ENCODE measurements at places on chromosomes 7 and 10.

DNA sequence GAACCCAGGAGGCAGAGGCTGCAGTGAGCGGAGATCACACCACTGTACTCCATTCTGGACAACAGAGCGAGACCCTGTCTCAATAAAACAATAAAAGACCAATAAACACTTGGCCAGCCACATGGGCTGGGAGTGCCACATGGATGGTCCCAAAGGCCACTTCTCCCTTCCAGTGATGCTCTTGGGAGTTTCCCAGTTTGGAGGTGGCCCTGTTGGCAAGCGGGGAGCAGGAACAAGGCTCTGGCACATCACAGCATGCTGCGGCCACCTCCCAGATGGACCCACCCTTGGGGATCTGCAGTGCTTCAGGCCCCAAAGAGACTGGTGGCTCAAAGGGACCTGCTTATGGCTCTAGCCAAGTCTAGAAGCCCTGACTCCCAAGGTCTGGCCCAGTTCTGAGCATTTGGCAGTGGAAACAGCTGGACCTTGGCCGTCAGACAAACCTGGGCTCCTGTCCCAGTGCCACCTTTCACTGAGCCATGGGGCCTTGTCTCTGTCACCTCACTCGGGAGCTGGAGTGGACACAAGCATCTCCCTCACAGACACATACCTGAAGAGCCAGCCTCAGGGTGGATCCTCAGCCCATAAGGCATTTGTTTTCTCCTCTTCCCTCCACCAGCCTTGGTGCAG is 91.7 kb downstream of the COL13A1 start:
- DNase-seq = no peak

- DNase-seq = no peak
Measured at GRCh38 chr7:136061433-136061832, 84.3 kb upstream of the MTPN start.

GRCh38 chr10:12391206-12391605 is 41.9 kb downstream of the CAMK1D start:
- peak; percentile 26 for DNase-seq

- no peak for DNase-seq
Measured at GRCh38 chr7:69651101-69651590, 52.9 kb downstream of the AUTS2 start.

DNA sequence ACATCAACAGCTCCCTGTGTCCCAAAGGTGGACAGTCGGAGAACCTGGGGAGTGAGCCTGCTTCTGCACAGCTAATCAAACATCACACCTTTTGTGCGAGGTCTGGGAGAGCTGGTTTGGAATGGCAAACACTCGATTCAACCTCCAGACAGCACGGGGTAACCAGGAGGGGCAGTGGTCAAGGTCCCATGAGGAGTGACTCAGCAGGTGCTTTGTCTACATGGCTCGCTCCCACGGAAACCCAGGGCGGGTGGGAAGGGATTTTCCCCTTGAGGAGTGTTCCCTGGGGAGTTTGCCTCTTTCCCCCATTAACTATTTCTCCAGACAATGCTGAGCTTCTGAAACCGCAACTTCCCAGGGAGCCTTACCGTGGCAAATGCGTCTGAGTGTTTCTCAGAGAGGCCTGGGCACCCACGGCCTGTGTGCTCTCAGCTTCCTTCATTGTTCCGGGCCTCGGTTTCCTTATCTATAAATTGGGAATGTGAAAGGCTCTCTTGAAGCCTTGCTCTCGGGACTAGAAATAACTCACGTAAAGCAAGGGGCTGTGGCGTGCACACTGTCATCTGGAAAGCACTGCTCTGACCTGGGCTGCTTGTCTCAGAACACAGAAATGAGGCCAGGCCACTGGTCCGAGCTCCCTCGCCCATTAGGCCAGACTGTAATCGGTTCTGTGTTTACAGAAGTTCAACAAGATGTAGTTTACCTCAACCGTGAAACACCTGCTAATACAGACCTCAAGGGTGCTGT is 14.0 kb upstream of the GTPBP4 start:
- no peak for DNase-seq

- peak; percentile 52 for DNase-seq
Measured at GRCh38 chr10:4125776-4126175, 340.8 kb upstream of the KLF6 start.

DNA sequence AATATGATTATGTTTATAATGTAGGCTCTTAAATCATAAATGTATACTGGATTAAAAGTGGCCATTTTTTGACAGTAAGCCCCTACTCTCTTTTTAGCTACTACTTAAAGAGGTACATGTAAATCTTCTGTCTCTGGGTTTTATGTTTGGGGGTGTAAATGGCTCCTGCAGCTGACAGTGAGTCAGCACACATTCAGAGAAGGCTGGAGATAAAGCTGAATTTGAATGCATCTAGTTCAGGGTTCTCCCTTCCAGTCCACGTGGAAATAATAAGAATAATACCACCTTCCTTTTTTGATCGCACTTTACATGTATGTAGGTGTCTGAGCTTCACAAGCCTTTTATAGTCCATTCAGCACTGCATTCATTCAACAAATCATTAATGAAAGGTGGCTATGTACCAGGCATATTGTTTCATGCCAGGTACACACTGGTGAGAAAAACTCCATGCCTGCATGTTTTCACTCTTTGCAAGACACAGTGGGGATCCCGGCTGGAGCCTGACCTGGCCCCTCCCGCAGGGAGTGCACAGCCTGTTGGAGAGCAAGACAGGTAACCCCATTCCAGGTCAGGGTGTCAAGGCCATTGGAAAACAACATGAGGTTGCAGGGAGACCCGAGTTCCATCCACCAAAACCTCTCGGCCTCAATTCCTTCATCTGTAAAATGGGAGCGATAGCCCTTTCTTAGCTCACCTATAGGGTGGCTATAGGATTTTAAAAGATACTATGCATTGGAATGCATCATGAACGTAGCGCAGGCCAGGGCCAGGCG is 107.5 kb upstream of the ANLN start:
- no peak for DNase-seq

GRCh38 chr7:121304102-121304658 is 24.6 kb upstream of the WNT16 start:
- no peak for DNase-seq

GRCh38 chr10:33661580-33662336 is 327.3 kb upstream of the NRP1 start:
- DNase-seq = peak; percentile 72

- DNase-seq = no peak
Measured at GRCh38 chr10:133442191-133442966, 11.4 kb upstream of the SCART1 start.

GRCh38 chr7:47119261-47119865 is 462.5 kb downstream of the TNS3 start:
- no peak for DNase-seq

DNA sequence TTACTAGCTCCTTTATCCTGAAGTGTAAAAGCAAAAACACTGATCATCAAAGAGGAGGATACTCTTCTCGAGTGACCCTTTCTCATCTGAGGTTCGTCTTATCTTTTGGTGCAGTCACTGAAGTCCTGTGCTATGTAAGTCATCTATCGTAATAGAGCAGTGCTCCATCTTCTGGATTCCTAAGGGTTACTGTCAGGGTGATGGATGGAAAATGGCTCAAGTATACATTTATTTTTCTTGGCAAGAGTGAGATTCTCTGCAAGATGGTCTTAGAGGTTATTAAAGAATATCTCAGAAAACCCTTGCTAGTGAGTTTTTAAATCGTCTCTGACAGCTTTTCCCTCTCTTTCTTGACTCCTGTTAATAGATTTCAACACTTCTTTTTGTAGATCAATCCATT is 12.4 kb downstream of the PRKG1 start:
- DNase-seq = peak; percentile 34

GRCh38 chr7:6651851-6652445 is 14.8 kb downstream of the ZNF316 start:
- no peak for DNase-seq

DNA sequence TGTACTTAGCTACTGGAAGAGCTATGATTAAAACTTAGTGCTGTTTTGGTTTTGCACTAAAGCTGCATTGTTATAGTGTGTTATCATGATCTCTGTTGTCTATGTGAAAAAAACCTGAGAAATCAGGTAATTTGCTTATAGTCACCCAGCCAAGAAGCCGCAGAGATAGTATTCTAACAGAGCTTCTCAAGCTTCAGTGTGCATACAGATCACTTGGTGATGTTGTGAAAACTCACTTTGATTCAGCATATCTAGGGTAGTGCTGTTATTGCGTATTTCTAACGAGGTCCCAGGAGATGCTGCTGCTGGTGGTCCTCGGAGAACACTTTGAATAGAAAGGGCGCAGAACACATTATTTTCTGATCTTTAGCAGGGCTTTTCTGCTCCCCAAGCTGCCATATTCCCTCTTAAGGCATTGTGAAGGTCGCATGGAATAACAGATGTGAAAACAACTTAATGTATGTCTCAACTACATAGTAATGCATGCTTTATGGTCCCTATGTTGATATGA is 68.4 kb upstream of the PDCD4 start:
- no peak for DNase-seq

DNA sequence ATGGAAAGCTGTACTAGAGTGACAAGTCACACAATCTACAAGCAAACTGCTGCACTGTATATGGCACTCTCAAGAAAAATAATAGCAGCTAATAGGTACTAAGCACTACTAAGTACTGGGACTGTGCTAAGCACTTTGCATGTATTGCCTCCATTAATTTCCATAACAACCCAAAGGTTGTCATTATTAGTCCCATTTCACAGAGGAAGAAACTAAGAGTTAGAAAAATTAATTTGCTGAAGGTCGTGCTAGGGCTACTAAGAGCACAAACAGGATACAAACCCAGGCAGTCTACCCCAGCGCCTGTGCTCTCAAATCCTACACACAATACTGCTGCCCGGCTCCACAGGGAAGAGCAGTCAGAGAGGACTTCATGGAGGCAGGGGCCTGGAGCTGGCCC is 51.7 kb downstream of the DLG5 start:
- no peak for DNase-seq

GRCh38 chr10:133307776-133308420 is 774 bp downstream of the TUBGCP2 start:
- DNase-seq = peak; percentile 51

- no peak for DNase-seq
Measured at GRCh38 chr7:18821554-18821953, 295.9 kb downstream of the TWIST1 start.

DNA sequence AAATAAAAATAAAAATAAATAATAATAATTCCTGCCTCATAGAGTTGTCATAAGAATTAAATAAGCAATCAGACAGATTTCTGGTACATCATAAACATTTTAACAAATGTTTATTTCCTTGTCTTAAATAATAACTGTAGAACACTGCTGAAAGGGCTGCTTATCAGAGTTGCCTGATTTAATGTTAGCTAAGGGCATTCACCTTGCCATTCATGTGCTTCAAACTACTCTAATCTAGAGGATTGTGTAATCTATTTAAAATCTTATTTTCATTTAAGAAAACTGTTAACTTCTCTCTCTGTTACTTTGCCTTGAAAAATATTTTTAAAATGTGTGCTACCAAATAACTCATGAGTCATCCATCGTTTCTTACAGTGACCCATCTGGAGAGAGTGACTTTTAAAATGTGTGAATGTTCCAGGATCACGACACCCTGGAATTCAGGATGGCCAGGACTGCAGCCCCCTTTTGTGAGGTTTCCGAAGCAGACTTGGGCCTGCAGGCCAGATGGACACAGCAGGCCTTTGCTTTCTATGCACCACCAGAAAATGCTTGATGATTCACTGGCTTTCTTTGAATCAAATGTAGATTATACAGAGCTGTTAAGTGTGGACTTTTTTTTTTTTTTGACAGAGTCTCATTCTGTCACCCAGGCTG is 109.1 kb upstream of the TNS3 start:
- peak; percentile 77 for DNase-seq

GRCh38 chr7:13312307-13312706 is 624.9 kb downstream of the ARL4A start:
- peak; percentile 16 for DNase-seq

DNA sequence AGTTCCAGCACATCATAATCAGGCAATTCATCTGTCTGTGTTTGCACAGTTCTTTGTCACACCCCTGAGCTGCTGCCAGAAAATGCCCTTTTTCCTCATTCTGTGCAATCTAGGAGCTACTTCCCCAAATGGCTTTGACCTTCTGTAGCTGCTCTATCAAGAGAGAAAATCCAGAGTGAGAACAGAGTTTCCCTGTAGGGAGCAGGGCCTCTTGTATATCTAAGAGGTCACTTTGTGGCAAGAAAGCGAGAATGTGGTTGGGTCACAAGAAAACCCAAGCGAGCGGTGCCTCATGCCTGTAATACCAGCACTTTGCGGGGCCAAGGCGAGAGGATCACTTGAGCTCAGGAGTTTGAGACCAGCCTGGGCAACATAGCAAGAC is 24.3 kb downstream of the SLC29A3 start:
- peak; percentile 3 for DNase-seq

- peak; percentile 47 for DNase-seq
Measured at GRCh38 chr10:33160151-33160550, 174.3 kb downstream of the NRP1 start.

DNA sequence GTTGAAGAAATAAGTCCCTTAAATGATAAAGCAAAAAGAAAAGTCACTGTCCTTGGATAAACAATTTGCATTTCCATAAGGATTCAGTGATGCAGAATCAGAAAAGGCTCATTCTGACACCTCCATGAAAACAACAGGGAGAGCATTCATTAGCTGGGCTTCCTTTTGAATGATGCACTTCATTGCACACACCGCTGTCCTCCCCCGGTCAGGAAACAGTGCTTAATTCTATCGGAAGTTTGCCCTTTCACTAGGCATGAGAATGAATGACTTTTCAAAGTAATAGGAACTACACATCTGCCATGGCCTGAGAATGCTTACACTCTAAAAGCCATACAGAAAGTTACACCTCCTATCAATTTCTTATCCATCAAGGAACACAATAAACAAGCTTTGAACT is 4.2 kb downstream of the PCDH15 start:
- no peak for DNase-seq

GRCh38 chr10:12241810-12242529 is 46.0 kb downstream of the CDC123 start:
- no peak for DNase-seq

GRCh38 chr10:12482587-12482986 is 133.2 kb downstream of the CAMK1D start:
- DNase-seq = no peak

DNA sequence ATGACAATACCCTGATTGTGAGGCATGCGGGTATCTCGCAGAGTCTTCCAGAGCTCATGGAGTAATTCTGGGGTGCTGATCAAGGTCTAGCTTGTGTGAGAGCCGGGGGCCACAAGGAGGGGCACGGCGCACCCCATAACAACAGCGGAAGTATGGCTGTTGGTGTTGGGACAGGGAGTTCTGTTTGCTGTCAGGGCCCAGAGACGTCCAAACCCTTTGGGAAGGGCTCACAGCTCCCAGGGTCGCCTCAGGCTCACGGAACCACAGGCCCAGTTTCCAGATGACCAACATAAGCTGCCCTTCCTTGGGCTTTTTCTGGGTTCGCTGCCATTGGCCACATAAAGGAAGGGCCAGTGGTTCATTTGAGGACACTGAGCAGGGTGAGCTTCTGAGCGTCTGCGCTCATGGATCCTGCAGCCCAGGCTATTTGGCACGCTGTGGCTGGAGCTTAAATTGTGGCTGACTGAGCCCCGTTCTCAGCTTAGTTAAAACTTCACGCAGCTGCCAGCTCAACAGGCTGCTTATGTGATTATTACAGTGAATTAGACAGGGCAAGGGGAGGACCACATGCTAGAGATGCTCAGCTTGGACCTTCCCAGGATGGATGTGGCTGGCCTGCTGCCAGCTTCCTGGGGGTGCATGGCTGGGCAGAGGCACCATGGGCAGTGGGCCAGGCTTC is 92.3 kb downstream of the DNAJB6 start:
- no peak for DNase-seq

Data from fibroblast of skin of right biceps (primary cell).